ENCODE measurements at places on chromosomes 2 and 18. TPM values are rescaled to one million over a fixed set of nuclear protein-coding genes. Genes with fewer than 3 reads are reported as not detected.

RAMP1 gene
- total RNA-seq = 24.8 TPM

DNA sequence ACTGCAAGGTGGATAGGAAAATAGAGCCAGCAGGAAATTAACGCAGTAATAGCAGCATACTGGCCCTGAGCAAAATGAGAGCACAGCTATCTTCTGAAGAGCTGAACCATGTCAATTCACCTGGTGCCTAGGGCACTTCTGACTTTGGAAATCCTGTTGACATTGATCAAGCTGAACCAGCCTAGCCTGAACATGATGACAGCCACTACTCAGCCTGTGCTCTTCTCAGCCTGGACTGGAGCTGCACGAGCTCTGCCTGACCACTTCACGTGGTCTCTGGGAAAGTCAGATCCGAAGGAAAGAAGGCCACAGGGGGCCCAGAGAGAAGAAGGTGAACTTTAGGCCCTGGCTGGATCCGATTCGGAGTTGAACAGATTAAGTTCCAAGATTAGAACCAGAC, 421.9 kb downstream of the LPIN1 start:
- no peaks in the 10 kb centered on the region for H3K27me3 ChIP-seq
- no peaks in the 10 kb centered on the region for H3K36me3 ChIP-seq
- no peak overlapping the region for H3K27ac ChIP-seq
- H3K4me1 ChIP-seq = peaks cover 21% of the 10 kb centered on the region
- H3K4me3 ChIP-seq = no peak overlapping the region

GRCh38 chr18:4403836-4404235, 51.3 kb downstream of the DLGAP1 start:
- H3K36me3 ChIP-seq = no peaks in the 10 kb centered on the region
- no peak overlapping the region for H3K27ac ChIP-seq
- no peak overlapping the region for H3K4me3 ChIP-seq
- H3K4me1 ChIP-seq = peaks cover 17% of the 10 kb centered on the region
- no peak for DNase-seq
- H3K27me3 ChIP-seq = no peaks in the 10 kb centered on the region

DNA sequence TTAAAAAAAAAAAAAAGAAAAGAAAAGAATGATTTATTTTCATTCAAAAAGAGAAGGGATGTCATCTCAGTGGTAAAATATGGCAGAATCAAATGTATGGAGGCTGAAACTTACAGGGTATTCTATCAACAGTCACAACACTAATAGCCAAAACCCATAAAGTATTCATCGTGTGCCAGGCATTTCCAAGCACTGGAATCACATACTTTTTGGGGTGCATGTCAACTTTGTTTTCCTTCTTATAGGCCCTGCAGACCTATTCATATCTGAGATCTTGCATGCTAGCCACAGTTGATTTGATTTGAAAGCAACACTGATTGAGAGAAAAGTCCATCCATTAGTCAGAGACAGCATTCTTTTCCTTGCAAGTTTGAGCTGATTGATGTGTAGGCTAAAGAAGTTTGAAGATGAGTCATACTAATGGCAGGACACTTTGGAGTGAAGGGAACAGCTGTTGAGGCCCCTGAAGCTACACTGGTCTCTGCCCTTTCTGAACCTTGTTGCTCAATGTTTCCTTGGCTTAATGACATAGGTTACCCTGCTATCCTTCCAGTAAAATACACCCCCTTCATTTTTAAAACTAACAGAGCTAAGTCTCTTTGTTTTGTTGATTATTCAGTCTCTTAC, 22.0 kb downstream of the KATNAL2 start:
- H3K4me1 ChIP-seq = peaks cover 6% of the 10 kb centered on the region
- no peak overlapping the region for H3K4me3 ChIP-seq
- peak; percentile 50 for DNase-seq
- no peaks in the 10 kb centered on the region for H3K27me3 ChIP-seq
- no peaks in the 10 kb centered on the region for H3K36me3 ChIP-seq

DNA sequence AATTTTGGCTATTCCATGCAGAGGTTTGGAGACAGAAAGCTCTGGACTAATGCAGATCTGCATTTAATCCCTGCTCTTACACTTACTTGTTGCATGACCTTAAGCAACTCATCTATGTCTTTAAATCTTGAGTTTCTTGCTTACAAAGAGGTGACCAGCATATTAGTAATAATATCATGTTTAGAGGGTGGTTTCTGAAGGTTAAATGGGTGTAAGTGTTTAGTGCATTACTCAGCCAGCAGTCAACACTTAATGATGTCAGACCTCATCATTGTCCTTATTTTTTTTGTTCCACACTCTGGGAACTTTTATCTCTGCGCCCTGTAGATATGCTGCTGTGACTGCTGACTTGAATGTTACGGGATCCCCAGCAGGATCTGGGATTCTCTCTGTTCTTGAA, 1.7 kb downstream of the IL1RL1 start:
- DNase-seq = no peak
- H3K4me3 ChIP-seq = no peak overlapping the region
- peaks cover 3% of the 10 kb centered on the region for H3K27me3 ChIP-seq
- H3K27ac ChIP-seq = no peak overlapping the region
- H3K36me3 ChIP-seq = no peaks in the 10 kb centered on the region
- H3K4me1 ChIP-seq = no peaks in the 10 kb centered on the region

DNA sequence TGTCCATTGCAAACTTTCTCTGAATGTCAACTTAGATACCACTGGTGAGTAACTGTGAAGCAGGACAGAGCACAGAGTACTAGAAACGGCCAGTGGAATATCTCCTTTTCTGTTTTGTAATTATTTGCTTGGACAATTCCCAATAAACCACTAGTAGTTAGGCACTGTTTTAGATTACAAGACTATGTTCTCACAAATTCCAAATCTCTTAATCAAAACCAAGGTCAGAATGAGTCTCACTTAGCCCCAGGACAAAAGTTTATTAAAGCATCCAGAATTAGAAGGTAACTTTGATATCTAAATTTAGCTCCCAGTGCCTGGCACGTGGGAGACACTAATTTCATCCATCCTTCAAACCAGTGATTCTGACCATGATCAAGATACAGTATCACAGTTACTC, 89.0 kb downstream of the ZNF521 start:
- no peaks in the 10 kb centered on the region for H3K36me3 ChIP-seq
- H3K27me3 ChIP-seq = no peaks in the 10 kb centered on the region
- H3K27ac ChIP-seq = no peak overlapping the region

GRCh38 chr2:204871231-204871953, 326.1 kb downstream of the PARD3B start:
- H3K36me3 ChIP-seq = no peaks in the 10 kb centered on the region
- H3K27ac ChIP-seq = no peak overlapping the region
- no peaks in the 10 kb centered on the region for H3K27me3 ChIP-seq
- no peaks in the 10 kb centered on the region for H3K4me1 ChIP-seq
- H3K4me3 ChIP-seq = no peak overlapping the region
- peak; percentile 53 for DNase-seq
